ENCODE measurements at places on chromosomes 2 and 18. TPM values are rescaled to one million over a fixed set of nuclear protein-coding genes. Genes with fewer than 3 reads are reported as not detected.

TMEFF2 gene
- total RNA-seq, result 14.0 TPM

- no peaks in the 10 kb centered on the region for H3K36me3 ChIP-seq
- H3K4me1 ChIP-seq, result no peaks in the 10 kb centered on the region
- no peak overlapping the region for H3K27ac ChIP-seq
- H3K27me3 ChIP-seq, result no peaks in the 10 kb centered on the region
- no peak overlapping the region for H3K4me3 ChIP-seq
- no peak for DNase-seq
Observed at GRCh38 chr18:11587846-11588245, 21.6 kb upstream of the SLC35G4 start.

RTP5 gene
- total RNA-seq, result not detected

ZNF385B gene
- 1.1 TPM for total RNA-seq

All from type B pancreatic cell (in vitro differentiated cells).